ENCODE measurements at places on chromosomes 12 and 14. TPM values are rescaled to one million over a fixed set of nuclear protein-coding genes. Genes with fewer than 3 reads are reported as not detected.

DNA sequence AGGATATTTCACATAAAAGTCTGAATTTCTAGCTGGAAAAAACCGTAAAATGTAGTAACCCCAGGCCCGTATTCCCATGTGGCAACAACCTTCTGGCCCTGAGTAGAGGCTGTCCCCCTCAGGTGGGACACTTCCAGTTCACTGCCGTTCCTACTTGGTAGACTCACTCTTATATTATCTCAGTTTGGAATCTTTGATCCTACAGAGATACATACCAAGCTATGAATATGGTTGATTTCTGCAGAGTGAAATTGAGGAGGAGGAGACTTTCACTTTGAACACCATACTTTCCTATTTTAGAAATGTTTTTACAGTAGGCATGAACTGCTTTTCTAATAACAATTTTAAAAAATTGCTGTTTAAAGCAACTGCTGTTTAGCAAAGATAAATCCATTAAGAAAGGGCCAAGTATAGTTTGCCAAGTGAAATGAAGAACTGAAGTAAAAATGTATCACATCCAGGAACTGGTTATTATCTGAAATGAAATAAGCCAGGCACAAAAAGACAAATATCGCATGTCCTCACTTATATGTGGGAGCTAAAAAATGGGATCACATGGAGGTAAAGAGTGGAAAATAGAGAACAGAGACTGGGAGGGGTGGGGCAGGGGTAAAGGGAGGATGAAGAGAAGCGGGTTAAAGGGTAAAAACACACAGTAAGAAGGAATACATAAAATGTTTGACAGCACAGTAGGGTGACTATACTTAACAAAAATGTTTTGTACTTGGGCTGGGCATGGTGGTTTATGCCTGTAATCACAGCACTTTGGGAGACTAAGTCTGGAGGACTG lies 92.8 kb upstream of the METAP2 start:
- DNase-seq, result no peak

- no peak for DNase-seq
Observed at GRCh38 chr12:121326996-121327674, 25.1 kb downstream of the ANAPC5 start.

GRCh38 chr12:130576371-130576816 lies 139.7 kb downstream of the RIMBP2 start:
- no peak for DNase-seq

DNA sequence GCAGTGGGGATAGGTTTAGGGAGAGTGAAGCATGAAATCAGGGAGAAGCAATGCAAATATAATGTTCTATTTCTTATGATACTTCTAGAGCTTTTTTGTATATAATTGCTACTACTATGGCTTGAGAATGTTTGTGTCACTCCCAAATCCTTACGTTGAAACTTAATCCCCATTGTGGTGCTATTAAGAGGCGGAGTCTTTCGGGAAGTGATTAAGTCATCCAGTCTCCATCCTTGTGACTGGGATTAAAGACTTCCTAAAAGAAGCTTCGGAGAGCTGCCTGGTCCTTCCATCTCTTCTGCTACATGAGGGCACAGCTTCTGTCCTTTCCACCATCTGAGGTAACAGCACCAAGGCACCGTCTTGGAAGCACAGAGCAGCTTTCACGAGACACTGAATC lies 81.2 kb downstream of the COX16 start:
- DNase-seq, result no peak

The WSB2 gene
- 72.3 TPM for total RNA-seq

Measured in mucosa of gallbladder (tissue), 1 donor.